Stimulated activated CD4-positive, alpha-beta T cell treated with anti-CD3 and anti-CD28 coated beads, Interleukin-2, amount 100 ng/mL, for 4 hours (primary cell): ENCODE measurements at places on chromosomes 3 and 15.

- DNase-seq, result no peak
These were observed 138.2 kb downstream of the UBE2E2 start for GRCh38 chr3:23341147-23341838.

DNA sequence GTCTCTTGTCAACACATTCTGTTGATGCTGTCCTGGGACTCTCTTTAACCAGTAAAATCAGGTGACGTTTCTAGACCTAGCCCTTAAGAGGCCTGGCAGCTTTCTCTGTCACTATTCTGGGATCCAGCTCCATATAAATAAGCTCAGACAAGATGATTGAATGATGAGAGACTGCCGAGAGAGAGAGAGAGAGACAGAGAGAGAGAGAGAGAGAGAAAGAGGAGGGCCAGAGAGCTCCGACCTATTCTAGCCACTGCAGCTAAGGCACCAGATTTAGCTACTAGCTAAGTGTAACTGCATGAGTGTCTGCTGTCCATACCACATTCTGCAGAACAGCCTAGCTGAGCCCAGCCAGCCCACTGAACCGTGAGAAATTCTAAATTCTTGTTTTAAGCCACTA is 36.1 kb upstream of the CTXND1 start:
- no peak for DNase-seq

DNA sequence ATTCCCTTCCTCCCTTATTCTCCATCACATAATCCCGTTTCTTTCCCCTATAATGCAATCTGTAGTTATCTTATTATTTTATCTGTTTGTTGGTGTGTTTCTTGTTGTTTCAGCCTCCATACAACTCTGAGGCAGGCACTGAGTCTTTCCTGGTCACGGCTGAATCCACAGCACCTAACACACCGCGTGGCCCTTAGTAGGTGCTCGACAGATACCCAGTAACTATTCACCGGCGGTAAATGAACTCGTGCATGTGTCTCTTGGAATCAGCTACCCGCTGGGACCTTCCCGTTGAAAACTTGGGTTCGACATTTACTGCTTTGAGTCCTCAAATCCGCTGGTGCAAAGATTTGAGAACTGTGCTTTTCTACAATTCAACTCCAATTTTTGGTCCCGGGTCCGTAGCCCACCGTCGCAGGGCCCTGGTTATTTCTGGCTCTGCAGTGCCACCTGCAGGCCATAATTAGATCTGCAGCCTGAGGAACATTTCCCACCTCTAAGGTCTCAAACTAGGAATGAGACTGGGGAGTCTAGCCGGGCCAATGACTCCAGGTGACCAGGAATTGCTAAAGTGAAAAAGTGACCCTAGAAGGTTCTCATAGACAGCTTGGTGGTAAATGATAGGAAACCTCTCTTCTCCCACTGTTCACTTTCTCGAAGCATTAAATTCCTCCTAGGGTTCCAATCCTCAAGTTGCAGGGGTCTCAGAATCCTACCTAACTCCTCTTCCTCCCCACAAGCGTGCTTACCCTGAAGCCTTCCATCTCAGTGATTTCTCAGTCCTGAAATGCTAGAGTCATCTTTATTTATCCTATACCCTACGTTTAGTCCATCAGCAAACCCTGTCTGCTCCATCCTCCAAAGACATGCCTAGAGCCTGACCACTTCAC is 40.0 kb upstream of the TRH start:
- no peak for DNase-seq

DNA sequence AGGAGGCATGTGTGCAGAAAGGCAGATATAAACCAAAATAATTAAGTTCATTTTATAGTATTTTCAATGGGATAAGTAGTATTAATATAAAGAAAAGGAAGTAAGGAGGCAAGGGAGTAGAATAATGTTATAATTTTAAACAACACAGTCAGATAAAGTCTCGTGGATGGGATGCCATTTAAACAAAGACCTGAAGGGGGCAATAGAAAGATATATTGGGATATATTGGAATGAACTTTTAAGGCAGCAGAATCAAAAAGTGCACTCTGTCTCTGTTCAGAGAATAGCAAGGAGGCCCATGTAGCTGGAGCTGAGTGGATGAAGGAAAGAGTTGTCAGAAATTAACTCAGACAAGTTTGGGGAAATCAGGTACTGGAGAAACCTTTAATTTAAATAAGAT is 158.7 kb downstream of the CGGBP1 start:
- no peak for DNase-seq

DNA sequence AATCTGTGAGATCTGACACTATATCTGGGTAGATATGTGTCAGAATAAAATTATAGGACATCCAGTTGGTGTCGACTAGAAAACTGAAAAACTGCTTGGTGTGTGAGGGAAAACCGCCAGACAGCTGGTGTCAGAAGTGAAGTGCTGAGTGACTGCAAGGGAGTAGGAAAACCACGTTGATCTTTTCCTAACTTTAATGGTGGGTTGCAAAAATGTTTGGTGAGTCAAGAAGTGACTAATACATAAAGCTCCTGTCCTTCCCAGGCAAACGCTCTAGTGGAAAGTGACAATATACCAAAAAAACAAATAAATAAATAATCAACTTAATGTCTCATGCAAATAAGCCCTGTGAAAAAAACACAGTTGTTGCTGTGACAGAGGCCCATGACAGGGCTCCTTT is 7.3 kb upstream of the CD96 start:
- DNase-seq, result no peak

DNA sequence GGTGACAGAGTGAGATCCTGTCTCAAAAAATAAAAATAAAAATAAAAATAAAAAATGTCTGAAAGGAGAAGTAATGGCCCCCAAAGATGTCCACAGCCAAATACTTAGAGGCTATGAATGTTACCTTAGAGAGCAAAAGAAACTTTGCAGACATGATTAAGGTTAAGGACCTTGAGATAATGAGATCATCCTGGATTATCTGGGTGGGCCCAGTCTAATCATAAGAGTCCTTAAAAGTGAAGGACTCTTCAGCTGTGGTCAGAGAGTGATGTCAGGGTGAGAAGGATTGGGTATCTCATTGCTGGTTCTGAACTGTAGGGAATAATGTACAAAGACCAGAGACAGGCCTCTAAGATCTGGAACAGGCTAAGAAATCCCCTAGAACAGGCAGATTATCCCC is 84.9 kb upstream of the POU1F1 start:
- DNase-seq, result no peak

- DNase-seq, result no peak
These were observed 97.7 kb downstream of the DPH6 start for GRCh38 chr15:35448294-35448693.

- DNase-seq, result no peak
These were observed 19.2 kb downstream of the ANKDD1A start for GRCh38 chr15:64930778-64931371.
